T-helper 2 cell treated with Interferon-gamma antibody and Interleukin-4, amounts not matched to agents 5 μg/mL and 100 μg/mL, for 36 hours (primary cell): ENCODE measurements at places on chromosomes 6 and 20.
A peak's percentile ranks its signal among the peaks of the same experiment; 100 is the strongest.

DNA sequence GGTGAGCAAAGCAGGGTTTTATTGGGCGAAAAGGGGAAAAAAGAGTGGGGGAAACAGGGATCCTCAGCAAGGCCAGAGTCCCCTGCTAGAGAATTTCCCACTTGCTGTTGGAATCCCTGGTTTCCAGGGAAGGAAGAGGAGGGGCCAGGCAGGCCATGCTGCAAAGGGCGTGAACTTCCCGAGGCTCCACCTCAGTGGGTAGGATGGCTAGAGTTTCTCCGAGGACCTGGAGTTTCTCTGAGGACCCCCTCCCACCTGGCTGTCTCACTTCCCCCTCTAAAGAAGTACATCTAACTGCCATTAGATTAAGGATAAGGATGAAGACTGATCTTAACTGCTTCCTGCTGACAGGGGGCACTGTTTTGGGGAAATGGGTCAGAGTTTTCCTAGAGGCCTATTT, 1239.3 kb upstream of the GJE1 start:
- DNase-seq, result no peak

- no peak for DNase-seq
Observed at GRCh38 chr6:89357390-89357789, 4.9 kb upstream of the UBE2J1 start.

DNA sequence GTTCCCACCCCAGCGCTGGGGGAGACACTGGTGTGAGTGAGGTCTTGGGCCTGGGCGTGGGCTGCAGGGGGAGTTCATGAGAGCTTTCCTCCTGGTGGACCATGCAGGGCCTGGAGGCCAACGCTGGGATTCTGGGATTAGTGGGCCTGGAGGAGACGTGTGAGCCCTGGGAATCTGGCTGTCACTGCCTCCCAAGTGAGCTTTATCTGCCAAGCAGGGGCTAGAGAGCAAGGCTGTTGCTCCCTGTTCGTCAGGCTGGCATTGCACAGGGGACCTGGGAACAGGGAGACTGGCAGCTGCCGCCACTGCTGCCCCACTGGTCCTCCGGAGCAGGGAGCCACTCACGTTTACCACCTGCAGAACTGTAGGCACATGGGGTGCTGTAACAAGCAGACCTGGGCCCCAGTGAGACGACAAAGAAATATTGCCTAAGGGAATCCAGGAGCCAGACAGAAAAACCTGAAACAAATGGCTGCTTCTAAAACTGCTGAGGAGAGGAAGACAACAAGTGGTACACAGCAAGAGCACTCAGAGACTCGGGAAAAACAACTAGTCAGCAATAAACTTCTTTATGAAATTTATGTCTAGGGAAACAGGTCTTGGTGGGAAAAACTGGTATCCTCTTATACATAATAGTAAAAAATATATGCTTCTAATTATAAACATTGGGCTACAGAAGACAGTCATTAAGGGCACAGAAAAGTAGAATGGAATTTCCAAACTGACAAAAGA, 45.2 kb downstream of the PPP1R3G start:
- no peak for DNase-seq

DNA sequence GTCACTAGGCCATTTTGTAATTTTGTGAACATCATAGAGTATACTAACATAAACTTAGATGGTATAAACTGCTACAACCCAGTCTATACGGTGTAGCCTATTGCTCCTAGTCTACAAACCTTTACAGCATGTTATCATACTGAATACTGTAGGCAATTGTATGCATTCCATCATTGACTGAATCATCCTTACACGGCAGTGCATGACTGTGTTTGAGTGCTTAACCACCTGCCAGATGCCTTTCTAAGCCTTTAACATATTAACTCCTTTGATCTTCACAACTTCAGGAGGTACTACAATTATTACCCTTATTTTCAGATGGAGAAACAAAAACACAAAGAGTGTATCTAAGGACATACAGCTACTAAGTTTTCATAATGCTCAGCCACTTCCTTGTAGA, 14.0 kb downstream of the DPPA5 start:
- no peak for DNase-seq

- peak; percentile 7 for DNase-seq
Observed at GRCh38 chr6:145814035-145814500, 527 bp downstream of the FBXO30 start.

- no peak for DNase-seq
Observed at GRCh38 chr20:8434326-8434876, 302.3 kb downstream of the PLCB1 start.

DNA sequence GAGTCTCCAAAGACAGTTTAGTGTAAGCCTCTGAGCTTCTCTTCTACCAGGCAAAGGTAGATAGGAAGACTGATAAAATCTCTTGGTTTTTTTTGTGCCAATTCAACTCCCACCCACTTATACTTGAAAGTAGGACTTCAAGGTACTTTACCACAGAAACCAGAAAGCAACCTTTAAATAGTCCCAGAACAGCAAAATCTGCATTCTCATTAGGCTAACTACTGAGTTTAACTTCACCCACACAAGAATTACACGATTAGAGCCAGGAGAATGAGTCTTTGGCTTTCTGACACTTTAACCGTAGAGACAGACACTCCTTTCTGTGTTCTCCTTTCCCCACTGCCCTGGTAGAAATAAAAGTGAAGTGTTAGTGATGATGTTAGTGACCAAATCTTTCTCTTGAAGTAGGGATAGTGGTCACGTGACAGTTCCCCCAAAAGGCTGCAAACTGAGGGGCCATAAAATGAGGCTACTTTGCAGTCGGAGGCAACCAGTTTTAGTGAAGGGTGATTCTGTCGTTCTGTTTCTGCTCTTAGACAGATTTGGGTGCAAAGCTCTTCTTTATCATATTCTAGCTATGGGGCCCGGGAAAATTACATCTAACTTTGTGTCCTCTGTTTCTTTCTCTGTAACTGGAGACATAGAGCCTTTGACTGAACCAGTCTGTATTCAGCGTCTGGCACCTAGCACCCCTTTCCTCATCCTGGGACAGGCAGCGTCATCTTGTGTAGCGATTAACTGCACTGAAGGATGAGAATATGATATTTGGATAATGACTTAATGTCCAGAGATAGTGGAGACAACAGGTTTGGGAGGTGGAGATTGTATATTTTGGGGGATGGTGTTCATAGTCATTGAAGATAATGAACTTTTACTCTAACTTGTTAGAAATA, 206.4 kb upstream of the CITED2 start:
- no peak for DNase-seq

DNA sequence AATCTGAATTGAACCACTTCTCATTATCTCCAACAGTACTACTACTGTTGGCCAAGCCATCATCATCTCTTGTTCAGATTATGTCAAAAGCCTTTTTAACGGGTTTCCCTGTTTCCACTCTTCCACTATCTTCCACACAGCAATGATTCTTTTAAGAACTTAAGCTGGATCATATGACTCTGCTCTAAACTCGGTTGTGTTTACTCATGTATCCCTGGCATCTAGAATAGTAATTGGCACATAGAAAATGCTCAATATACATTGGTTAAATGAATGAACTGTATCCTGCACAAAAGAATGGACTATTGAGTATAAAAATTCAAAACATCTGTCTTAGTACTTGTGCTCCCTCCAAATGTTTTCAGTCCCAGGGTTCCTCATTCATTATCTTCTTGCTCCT, 2.8 kb upstream of the COX7A2 start:
- DNase-seq, result no peak

DNA sequence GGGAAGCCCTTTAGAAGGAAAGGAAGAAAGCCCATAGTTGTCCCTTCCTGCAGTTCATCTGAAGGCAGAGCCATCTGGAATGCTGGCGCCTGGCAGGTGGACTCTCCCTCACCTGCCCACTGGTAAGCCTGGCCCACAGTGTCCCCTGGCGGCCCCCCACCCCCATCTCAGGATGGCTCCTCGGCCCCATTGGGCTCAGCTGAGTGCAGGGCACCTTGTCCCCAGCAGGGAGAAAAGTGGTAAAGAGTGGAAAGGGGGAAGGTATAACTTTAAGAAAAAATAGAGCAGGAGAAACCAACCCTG, 12.6 kb downstream of the SS18L1 start:
- no peak for DNase-seq

- DNase-seq, result no peak
Observed at GRCh38 chr6:48505621-48506020, 394.6 kb upstream of the PTCHD4 start.
